ENCODE measurements at places on chromosomes 2 and 18.

GRCh38 chr2:68423966-68424650, 43.0 kb downstream of the FBXO48 start:
- no peak for DNase-seq

DNA sequence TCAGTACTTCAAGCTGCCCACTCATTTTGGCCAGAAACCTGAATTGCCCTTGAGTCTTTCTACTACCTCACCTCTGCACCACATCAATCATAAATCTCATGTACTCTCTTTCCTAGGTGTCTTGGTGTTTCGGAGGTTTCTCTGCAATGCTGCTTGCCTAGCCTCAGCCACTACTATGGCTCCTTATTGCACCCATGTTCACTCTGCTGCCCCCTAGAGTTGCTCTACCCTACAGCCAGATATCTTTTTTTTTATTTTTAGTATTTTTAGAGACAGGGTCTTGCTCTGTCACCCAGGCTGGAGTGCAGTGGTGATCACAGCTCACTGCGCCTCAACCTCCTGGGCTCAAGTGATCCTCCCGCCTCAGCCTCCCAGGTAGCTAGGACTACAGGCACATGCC, 413.0 kb downstream of the PTPRM start:
- DNase-seq = no peak

DNA sequence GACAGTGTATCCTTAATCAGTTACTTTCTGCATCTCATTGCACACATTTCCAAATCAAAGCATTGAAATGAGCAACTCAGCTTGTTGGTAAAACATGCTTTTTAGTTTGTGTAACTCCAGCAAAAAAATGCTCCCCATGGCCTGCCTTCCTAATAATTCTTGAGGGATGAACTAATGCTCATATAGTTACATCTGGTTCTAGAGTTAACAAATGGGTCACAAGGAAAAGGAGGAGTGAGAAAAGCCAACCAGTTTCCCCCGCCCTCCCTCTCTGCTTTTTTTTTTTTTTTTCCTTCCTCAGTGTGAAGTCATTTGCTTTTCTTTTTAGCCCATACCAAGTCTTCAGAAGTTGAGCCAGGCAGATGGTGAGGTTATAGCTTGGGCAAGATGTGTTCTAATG, 231.7 kb downstream of the MTX2 start:
- DNase-seq = no peak

GRCh38 chr2:133737242-133737993, 169.2 kb upstream of the NCKAP5 start:
- DNase-seq = no peak

DNA sequence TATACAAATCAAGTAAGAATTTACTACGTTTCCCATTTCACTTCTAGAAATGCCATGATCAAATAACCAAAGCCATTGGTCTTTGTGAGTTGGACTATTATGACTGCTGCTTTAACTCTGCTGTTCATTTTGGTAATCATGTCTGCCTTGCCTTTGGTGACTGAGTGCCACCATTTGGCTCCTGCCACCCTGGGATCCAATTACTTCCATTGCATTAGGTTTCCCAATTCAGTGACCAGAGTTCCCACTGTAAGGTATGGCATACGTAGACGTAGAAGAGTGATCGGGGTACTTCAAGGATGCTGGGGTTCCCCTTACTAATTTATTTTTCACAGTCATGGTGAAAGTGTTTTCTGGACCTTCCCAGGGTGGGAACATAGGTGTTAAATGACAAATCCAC, 90.1 kb downstream of the SPIRE1 start:
- no peak for DNase-seq
